ENCODE measurements at places on chromosomes 11 and 22.

DNA sequence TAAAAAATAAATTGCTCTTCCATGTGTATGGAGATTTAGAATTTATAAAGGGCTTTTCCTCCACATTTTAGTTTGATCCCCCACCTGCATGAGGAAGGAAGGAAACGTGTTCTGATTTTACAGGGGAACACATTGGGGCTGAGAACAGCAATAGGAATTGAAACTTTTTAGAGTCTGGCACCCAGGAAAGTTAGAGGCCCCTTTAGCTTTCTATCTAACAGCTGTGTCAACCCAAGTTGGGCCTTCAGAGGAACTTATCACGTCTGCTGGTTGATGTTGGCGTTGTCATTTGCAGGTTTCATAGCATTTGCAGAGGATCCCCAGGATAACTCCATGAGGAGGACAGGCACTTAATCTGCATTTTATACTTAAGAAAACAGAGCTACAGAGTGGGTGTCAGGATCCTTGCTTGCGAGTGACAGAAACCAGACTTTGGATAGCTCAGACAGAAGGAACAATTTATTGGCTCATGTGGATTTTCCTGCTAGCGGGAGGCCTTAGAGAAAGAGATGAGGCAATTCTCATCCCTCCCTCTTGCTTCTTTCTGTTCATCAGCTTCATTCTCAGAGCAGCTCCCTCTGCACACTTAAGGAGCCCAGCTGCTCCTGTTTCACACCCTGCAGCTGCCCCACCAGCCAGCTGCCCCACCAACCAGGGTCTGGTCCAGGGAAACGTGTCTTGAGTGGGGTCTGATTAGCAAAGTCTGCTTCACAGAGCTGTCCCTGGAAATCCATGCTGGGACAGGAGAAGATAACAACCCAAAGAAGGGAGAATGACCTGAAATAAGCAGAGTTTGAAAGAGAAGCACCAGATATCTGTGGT, 92.5 kb upstream of the OR4B1 start:
- no peak for DNase-seq

- DNase-seq = no peak
Observed at GRCh38 chr11:130000552-130001176, 2.0 kb downstream of the PRDM10 start.

DNA sequence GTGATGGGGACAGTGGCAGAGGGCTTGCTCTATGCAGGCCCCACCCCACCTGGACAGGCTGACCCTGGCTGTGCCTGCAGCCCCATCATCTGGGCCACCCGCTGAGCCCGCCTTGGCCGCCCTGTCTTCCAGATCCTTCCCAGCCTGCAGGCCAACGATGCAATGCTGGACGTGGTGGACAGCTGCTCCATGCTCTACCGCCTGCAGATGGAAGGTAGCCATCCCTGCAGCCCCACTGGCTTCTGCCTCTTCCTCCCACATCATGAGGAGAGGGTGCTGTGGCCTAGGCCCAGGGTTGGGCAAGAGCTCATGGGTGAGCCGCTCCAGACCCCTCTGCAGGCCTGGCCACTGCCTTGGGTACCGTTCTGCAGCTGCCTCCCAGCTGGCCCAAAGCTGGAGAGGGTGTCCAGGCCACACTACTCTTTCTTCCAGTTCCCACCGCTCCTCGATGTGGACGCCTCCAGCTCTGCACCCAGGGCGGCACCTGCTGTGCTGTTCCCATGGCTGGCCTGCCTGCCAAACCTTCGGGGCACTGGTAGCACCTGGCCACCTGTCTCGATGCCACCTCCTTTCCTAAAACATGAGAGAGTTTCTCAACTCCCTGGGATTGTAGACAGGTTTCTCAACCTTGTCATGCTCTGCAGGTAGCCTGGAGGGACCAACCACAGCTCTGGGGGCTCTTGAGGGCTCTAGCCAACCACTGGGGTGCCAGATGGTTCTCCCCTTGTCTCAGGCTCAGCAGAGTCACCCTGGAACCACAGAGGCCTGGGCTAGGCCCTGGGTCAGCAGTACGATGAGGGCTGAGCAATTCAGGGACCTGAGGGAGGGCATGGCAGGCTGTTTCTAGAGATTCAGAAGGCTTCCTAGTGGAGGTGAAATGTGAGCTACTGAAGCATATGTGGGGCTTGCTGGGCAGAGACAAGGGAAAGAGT, 9.5 kb upstream of the GTSE1 start:
- no peak for DNase-seq

DNA sequence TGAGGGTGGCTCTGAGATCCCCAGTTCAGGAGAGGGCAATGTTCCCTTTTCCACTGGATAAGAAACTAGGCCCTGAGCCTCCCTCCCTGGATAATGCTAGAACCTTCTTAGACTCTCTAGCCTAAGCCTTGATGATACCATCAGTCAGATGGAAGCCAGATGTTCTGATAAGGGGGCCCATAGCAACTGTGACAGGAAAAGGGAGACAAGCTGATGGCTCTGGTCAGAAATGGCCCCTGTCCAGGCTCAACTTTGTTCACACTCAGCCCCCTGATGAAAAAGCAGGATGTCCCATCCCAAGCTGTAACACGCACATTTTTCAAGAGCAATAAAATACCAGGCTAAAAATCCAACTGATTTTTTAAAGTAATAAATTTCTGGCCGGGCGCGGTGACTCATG, 7.2 kb upstream of the OAF start:
- DNase-seq = no peak

DNA sequence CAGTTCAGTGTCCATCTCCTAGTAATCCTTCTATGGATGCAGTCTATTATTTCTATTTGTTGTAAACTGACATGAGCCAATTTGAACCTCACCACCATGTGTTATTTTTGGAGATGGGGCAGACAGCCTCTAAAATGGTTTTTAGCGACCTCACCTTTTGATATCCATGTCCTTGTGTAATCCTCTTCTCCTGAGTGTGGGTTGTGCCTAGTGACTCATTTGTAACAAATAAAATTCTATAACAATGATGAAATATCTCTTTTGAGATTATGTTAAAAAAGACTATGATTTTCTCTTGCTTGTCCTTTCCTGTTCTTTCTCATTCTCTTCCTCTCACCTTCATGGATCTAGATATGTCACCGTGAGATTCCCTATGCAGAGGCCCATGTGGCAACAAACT, 554.6 kb upstream of the ANO3 start:
- DNase-seq = no peak

DNA sequence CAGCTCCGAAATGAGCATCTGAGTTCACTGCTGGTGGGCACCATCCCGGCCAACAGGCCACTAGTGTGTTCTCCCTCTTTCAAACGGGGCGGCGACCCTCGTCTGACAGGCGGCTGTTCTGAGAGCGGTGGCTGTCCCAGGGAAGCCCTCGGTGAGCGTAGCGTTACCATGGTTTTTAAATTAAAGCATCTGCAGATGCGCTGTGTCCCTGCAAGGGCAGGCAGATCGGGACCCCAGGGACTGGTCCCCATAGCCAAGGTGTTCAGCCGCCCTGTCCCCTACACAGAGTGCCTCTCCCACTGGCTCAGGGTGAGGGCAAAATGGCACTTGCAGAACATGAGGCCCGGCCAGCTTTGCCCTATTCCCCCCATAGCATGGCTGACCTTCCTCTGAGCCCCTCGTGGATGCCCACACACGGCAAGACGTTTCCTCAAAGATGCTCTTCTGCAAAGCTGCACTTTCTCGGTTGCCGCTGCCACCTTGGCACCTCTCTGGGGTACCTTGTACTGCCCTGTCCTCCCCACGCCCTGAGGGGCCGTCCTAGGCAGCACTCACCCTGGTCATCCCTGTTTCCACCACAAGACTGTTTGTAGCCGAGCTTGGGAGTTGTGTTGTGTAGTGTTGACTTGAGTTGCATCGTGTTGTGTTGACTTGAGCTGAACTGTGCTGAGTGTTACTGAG, 51.9 kb upstream of the KCNQ1OT1 start:
- peak; percentile 24 for DNase-seq

DNA sequence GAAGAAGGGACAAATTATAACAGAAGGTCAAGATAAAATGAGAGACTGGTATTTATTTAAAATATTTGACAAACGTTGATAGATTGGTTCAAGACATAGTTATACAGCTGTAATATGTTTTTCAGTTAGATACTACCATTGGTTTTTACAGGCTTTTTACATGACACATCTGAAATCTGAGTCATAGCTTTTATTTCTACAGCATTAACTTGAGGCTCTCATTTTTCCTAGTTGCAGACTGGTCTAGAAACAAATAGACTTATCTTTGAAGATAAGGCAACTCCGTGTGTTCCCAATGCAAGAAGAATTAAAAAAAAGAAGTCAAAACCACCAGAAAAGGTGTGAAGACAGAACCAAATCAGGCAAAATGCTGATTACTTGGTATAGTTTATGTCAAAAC, 31.3 kb downstream of the CEP57 start:
- DNase-seq = no peak

GRCh38 chr22:26767351-26768155, 110.2 kb downstream of the MIAT start:
- no peak for DNase-seq

DNA sequence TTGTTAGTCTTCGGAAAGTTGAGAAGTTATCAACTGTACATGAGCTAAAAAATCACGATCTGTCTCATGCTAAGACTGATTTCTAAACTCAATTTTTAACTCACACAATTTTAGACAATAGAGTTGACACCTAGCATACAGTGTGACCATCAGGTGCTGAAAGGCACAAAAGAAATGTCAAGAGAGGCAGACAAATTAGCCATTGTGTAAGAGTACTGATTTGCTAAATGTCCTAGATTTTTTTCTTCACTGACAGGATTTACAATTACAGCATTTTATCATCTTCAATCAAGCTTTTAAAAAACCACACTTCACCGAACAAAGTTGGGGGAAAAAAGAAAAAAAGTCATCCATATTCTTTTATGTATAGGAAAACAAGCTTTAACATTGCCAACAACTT, 7.0 kb downstream of the LGR4 start:
- DNase-seq = no peak
